Retina (tissue), 1 donor: ENCODE measurements at places on chromosomes 6 and 20.

GRCh38 chr6:43129434-43130194, 41.5 kb upstream of the SRF start:
- no peak for DNase-seq

DNA sequence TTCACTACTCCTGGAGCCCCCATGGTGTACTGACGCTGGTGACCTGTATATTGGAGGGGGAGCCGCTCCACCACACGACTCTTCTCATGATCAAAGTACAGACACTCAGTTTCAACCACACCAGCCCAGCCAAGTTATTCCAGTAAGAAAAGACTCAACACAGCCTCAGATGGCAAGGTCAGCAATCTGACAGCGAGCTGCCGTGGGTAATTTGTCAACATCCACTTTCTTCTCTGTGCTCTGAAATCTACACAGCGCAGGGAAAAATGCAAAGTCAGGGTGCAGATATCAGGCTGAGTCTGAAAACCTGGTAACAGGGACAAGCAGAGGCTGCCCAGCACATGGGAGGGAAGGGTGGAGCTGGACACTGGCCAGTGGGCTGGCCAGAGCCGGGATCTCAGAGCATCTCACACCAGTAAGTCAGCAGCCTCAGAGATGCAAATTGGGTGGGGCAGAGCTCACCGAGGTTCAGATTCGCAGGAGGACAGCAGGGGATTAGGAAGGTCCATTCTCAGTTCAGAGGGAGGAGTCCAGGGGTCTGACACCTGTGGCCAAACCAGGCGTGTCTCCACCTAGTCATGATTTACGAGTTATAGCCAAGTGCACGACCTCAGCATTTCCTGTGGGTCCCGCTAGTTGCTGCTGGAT, 44.5 kb upstream of the RPS6KA2 start:
- DNase-seq, result no peak

- DNase-seq, result peak; percentile 81
These were observed 42.3 kb upstream of the NAA20 start for GRCh38 chr20:19974630-19975435.

- no peak for DNase-seq
These were observed 312.5 kb upstream of the PLCB4 start for GRCh38 chr20:8756410-8756809.

GRCh38 chr6:151390851-151391470, 398 bp downstream of the ZBTB2 start:
- peak; percentile 89 for DNase-seq

DNA sequence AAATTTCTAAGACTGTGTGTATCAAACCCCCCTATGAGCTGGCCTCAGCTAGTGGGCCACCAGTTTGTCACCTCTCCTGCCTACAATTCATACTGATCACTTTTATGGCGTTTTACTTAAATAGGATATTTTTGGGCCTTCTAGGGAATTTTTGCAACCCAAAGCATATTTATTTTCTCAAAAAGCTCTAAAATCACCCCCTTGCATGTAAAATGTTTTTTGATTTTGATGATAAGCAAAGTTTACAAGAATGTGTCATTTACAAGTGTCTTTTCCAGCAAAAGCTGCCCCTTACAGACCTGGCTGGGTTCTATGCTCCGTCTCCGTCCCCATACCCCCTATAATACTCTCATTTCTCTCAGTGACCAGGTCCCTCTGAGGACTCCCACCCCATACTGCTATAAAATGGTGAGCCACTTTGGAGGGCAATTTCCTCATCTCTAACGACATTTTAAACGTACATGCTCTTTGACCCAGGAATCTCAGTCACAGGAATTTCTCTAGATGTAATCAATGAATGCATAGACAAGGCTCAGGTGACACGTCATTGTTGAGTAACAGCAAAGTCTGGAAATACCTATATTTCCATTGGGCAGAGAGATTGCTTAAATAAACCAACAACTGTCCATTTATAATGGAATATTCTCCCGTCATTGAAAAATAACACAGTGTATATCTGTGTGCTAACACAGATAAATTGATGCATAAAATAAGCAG, 13.9 kb upstream of the OCSTAMP start:
- no peak for DNase-seq

GRCh38 chr6:46549155-46549554, 57.9 kb upstream of the RCAN2 start:
- no peak for DNase-seq

DNA sequence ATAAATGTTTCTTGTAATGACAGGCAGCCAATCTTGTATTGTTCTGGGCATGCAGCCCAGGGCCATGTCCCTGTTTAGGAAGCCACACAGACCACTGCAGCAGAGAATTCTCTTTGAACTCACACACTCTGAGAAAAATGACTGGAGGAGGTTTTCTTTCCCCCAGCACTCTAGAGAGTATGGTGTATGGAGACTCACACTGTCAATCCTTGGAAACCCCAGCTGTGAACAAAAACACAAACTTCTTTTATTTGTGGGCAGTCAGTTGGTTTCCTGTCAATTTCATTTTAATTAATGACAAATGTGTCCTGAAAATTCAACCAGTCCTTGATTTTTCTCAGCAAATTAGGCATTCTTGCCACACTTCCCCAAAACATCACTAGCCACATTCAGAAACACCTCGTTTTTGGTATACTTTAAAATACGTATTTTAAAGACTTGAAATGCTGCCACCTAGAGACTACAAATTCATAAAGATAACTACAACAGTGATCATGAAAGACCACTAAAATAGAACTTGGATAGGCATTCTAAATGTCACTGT, 52.9 kb upstream of the UFL1 start:
- peak; percentile 51 for DNase-seq

- no peak for DNase-seq
These were observed 3.5 kb upstream of the MOCS1 start for GRCh38 chr6:39937686-39938333.

- no peak for DNase-seq
These were observed 33.8 kb upstream of the LCA5 start for GRCh38 chr6:79571030-79571367.

DNA sequence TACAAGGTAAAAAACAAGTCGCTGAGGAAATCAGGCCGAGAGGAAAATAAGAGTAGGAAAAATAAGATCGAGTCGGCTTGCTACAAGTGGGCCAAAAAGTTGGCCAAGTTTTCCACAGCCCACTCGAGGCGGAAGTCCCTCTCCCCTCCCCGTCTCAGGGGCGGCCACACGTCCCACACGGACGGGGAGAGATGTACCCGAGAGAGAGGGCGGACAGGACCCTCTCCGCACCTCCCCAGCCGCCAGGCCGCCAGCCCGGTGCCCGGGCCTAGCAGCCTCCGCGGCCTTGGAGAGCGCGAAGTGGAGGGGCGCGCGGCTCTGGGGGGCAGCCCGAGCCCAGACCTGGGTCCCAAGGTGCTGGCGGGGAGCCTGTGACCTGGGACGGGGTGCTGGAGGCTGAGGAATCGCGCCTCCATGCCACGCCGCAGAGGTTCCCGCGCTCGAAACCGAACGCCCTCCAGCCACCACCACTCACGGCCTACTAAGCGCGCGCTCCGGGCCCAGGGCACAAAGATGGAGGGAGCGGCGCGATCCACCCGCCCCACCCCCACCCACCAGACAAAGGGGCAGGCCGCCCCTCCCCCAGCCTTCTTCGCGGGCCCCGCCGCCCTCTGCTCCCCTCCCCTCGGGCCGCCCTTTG, 1.9 kb upstream of the HMGA1 start:
- peak; percentile 80 for DNase-seq

DNA sequence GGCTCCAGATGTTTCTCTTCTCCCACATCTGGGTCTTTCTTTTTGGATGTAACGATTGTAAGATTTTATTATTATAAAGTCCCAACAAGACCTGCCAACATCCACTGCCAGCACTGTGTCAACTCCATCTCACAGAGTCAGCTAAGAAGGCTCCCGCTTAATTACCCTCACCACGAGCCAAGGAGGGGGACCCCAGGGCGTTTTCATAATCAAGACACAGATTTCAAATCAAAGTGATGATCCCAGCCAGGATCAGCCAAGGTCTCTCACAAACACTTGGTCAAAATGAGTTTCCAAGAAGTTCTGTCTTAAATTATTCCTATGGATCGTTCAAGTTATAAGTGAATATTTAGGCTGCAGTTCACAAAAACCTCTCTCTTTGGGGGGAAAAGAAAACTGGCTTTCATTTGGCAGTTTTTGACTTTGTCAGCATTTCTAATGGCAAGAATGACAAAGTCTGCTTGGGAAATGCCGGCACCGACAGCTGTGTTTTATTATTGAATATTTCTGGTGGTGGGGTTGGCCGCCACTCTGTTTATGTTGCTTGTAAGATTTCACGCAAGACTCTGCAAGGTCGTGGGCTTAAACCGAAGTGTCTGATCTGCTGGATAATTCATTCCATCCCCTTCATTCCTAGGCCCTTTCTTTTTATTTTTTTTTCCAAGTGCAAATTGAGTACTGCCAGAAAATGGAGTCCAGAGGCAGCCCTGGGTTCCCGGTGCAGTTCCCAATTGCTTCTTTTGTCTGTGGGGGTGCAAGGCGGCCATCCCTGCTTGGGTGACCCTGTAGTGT, 170.2 kb upstream of the PMEPA1 start:
- no peak for DNase-seq

DNA sequence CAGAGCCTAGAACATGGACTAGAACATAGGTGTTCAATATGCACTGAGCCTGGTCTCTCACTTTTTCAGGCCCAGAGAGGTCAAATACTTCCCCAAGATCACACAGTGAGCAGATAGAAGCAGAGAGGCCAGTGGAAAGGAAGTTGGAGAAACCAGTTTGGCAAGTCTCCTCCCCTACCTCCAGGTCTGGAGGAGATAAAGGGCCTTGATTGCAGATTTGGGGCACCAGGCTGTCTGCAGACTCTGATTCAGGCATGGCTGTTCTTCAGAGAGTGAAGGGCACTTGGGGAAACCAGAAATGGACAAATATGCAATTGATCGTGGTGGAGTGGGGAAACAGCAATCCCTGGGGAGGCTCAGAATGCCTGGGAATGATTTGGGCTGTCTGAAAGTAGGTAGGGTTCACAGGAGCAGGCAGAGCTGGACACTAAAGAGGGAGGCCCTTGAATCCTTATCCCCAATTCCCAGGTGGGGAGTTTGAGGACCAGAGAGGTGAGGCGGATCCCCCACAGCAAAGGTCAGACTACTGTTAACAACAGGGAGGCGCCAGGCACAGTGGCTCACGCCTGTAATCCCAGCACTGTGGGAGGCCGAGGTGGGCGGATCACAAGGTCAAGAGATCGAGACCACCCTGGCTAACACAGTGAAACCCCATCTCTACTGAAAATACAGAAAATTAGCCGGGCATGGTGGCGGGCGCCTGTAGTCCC, 2.3 kb downstream of the PEDS1 start:
- DNase-seq, result no peak

DNA sequence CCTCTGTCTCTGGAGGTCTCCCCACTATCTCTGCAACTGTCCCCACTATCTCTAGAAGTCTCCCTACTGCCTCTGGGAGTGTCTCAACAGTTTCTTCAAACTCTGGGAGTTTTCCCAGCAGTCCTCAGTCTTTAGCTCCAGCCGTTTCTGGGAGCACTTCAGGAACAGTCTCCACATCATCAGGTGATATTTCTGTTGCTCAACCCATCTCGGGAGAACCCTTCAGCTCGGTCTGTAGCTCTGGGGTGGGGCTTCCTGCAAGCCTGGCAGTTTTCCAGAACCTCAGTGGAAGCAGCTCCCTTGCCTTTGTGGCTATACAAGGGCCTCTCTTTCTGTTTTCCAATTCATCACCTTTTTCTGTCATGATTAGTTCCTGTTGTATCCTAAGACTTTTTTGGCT, 3.0 kb upstream of the SFTA2 start:
- DNase-seq, result no peak

- peak; percentile 57 for DNase-seq
These were observed 1.6 kb downstream of the DSP start for GRCh38 chr6:7542874-7543624.

- no peak for DNase-seq
These were observed 205.9 kb upstream of the ECI2 start for GRCh38 chr6:4341078-4341797.

- no peak for DNase-seq
These were observed 367.2 kb downstream of the ARHGAP18 start for GRCh38 chr6:129342796-129343195.

- no peak for DNase-seq
These were observed 46.6 kb upstream of the EDN3 start for GRCh38 chr20:59253779-59254319.

DNA sequence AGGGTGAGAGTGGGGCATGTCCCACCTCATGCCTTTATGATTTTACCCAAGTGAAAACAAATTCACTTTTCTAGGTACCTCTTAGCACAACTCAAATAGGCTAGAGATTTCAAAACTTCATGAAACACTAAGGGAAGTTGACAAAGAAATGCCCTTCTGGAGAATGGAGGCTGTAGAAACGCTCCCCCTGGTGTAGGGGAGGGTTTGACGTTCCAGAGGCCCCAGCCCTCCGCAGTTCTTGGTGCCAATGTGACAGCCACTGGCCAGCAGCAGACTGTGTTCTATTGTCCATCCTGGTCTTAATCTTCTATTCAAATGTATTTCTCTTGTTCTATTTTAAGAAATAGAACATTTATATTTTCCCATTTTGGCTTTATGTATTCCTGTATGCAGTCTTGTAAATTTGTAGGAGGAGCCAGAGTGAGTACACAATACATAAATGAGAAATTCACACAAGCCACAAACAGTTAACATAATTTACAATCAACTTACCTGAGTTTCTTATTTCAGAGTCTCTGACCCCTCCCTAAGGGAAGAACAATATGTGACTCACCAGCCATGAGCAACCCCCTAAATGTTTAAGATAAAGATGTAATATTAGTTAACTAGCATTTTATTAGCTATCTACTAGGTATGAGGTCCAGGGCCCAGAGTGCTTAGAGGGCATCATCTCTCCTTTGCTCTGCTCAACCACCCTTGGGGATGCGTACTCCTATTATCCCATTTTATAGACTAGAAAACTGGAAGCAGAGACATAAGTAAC, 8.8 kb upstream of the MUC21 start:
- DNase-seq, result no peak

- no peak for DNase-seq
These were observed 41.6 kb upstream of the NFATC2 start for GRCh38 chr20:51584116-51584515.

- DNase-seq, result no peak
These were observed 49.0 kb downstream of the SSR1 start for GRCh38 chr6:7264041-7264440.

GRCh38 chr6:144718431-144718830, 433.3 kb downstream of the UTRN start:
- no peak for DNase-seq

GRCh38 chr6:22320750-22321149, 23.9 kb upstream of the PRL start:
- DNase-seq, result no peak

- no peak for DNase-seq
These were observed 256.1 kb upstream of the PLCB4 start for GRCh38 chr20:8812817-8813216.

GRCh38 chr20:38032585-38033329, 499 bp downstream of the TTI1 start:
- no peak for DNase-seq

DNA sequence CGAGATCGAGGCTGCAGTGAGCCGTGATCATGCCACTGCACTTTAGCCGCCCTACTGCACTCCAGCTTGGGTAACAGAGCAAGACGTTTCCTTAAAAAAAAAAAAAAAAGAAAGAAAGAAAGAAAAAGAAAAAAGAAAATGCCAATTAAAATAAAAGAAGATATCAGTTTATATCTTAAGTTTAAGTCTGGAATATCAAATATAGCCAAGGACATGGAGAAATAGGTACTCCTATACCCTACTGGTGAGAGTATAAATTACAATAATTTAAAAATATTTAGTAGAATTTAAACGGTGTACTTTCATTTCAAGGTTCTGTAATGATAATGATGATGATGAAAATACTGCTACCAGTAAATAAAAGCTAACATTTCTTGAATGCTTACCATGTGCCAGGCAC, 3.8 kb upstream of the TRIM31 start:
- no peak for DNase-seq
